ENCODE measurements at places on chromosomes 6 and 20. TPM values are rescaled to one million over a fixed set of nuclear protein-coding genes. Genes with fewer than 3 reads are reported as not detected.

GRCh38 chr20:57735831-57736737 lies 26.3 kb upstream of the PMEPA1 start:
- no peak for DNase-seq

POM121L2 gene
- total RNA-seq = not detected

GRCh38 chr6:31795616-31796298 lies at the start of gene VARS1:
Gene VARS1 (minus strand): TSS chr6:31795752. CDS start chr6:31795217, 535 bp downstream.
- peak; percentile 54 for DNase-seq

SLC24A3 gene
- total RNA-seq = not detected

DNA sequence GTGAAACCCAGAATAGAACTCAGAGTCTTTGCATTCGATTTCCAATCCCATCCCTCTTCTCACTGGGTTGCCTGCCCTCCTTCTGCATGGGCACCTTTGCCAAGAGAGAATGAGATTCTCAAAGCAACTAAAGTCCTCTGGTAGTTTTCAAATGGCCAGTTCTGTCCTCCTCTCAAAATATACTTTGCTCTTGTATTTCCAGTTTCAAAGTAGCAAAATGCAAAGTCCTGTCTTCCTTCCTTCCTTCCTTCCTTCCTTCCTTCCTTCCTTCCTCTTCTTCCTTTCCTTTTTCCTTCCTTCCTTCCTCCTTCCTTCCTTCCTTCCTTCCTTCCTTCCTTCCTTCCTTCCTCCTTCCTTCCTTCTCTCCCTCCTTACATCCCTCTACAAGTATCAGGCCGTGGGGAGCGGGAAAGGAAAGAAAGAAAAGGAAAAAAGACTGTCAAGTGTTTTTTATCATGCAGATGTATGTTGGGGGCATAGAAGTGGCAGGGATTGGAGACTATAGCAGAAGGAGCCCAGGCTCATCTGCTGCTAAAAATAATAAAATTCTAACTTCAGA lies 265.2 kb downstream of the CD83 start:
- no peak for DNase-seq

- DNase-seq = no peak
Measured at GRCh38 chr20:60535211-60535610, 577.0 kb downstream of the CDH26 start.

- no peak for DNase-seq
Measured at GRCh38 chr6:164290101-164290500, 875.6 kb downstream of the QKI start.

SERPINB6 gene
- 112 TPM for total RNA-seq

DNA sequence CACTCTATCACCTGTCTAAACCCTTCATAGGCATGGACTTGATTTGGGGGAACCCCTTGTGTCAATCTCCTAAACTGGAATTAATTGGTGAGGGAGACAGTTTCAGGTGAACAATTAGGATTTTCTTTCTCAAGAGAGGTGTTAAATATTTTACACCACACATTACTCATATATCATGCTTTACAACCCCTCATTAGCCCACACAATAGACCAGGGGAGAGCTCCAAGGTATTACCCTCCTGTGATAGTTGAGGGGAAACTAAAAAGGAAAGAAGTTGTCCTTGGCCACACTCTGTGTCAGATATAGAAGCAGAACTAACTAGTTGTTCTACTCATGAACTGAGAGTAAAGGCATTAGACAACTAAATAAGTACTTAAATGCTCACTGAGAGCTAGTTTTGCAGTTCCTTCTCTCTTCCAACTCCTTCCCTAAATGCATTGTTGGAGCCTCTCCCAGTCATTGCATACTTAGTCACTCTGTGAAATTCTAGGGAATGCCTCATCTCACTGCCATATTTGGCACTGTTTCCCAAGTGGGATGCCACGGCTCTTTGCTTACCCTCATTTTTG lies 183.7 kb upstream of the CEP162 start:
- DNase-seq = no peak

DNA sequence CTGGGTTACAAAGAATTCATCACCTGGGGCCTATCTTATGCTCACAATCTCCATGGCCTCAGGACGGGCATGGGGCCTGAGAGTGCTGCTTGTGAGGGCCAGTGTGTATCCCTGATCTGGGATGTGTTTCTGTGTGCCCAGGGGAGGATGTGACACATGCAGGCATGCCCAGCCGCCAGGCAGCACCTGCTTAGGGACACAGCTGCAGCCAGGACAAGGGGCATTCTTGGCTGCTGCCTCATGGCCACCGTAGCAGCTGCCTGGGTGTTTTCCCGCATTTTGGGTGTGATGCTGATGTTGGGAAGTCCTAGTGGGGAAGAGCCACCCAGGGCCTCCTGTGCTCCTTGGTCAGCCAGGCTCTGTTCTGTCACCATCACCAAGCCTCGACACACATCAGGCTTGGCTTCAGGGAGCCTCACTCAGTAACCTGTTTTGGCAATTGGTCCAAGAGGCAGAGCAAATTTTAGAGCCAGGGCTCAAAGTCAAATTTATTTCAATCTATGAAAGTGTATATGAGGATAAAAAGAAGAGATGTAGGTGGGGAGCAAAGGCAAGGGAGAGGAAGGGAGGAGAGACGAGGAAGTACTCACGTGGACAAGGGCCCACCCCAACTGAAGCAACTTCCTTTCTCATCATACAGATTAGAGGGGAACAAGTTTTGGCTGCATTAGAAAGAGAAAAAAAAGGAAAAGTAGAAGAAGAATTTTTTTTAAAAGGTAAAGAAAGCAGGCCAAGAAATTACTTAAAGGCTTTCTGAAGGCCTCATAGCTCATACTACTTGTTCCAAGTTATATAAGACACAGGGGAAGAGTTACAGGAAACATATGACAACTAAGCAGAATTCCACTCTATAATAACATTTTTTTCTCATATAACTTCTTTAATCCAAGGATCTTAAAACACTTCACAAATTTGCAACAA lies 269.9 kb upstream of the SUPT3H start:
- DNase-seq = no peak

CENPQ gene
- 8.2 TPM for total RNA-seq

- DNase-seq = no peak
Measured at GRCh38 chr20:2760952-2761305, 39.5 kb downstream of the CPXM1 start.

- DNase-seq = no peak
Measured at GRCh38 chr6:37516076-37516919, 16.6 kb upstream of the CCDC167 start.

HRH3 gene
- total RNA-seq = not detected

DNA sequence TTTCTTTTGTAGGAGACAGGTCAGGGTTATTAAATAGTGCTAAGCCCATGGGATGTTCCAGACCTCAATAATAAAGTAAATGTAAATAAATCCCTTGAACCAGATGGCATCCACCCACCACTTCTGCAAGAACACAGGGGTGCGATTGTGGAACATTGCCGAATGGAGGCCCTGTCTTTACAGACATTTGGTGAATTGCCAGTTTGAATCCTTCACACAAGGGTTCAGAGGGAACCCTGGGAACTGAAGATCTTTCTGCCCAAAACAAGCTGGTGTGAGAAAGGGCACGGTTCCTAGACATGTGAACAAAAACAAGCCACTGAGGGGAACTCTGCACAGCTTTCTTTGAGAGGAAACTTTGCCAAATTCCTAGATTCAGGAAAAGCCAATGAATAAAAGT lies 30.2 kb upstream of the RNF8 start:
- DNase-seq = no peak

- no peak for DNase-seq
Measured at GRCh38 chr6:25297823-25298522, 18.8 kb downstream of the CARMIL1 start.

FAM83B gene
- 0.04 TPM for total RNA-seq

SLC22A3 gene
- 0.13 TPM for total RNA-seq

- DNase-seq = no peak
Measured at GRCh38 chr20:44401770-44402390, 46.4 kb downstream of the HNF4A start.

DNA sequence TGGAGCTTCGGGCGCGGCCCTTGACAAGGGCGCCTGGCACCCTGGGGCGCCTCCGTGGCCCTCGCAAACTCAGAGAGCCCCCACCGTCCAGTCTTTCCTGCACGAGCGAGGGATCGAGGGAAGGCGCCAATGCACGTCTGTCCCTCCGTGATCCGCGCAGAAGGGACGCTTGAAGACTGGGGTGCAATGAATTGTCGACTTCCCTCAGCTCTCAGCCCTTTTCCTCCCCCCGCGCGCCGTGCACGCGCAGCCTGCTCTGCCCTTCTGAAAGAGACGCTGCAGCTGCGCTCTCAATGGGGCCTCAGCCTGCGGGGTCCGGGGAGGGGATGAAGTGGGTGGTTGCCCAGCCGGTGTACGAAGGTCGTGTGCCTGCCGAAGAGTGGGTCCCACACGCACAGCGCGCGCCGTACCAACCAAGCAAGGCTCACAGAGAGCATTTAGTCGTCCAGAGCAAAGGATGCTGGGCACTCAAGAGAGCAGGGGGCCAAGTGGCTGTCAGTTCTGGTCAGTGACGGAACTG lies 5.5 kb upstream of the SOX4 start:
- DNase-seq = no peak

DNA sequence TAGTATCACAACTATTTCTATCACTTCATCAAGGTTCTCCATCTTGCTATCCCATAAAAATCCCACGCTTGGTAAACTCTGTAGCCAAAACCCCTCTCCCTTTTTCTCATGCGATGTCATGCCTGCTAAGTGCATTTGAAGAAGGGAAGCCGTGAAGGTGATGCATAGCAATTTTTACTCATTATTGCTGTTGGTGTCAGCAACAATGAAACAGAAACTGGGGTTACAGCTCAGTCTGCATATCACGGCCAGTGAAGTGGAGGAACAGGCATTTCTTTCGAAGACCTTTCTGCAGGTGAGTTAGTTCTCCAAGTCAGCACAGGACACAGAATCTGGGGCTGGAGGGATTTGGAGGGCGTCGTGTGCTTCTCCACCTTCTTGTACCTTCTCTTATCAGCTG lies 5.8 kb downstream of the UNC93A start:
- DNase-seq = no peak

GRCh38 chr6:674956-675355 lies 18.0 kb downstream of the EXOC2 start:
- DNase-seq = no peak

TFAP2D gene
- total RNA-seq = not detected
